AML-193 (cell line): ENCODE measurements at places on chromosomes 7 and 10.

- DNase-seq: no peak
Observed at GRCh38 chr10:44697116-44697515, 214.0 kb upstream of the TMEM72 start.

- DNase-seq: no peak
Observed at GRCh38 chr10:6337382-6337781, 134.7 kb downstream of the PFKFB3 start.

DNA sequence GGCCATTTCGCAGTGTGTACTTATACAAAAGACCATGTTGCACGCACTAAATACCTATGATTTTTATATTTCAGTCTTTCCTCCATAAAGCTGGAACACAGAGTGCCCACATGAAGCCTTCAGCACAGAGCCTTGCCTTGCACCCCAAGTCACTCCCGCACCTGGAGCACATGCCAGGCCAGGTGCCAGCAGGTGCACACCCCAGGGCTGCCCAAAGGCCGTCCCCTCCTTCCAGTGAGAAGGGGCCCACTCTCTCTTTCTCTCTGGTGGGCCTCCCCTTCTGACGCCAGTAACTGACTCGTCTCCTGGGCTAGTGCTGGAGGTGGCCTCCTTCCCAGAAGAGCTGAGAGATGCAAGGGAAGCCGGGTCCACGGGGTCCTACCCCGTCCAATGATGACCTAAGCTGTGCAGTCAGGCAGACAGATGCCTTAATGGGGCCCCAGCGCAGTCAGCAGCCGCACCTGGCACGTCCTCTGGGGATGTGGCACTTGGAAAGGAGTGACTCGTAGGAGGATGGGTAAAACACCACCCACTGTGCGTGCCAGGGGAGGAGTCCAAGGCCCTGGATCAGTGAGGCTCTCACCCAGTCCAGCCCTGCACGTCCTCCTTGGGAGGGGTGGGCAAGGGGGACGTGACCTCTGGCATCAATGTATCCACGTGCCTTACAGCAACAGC lies 17.7 kb upstream of the SHH start:
- DNase-seq: no peak

GRCh38 chr7:98669329-98670000 lies 52.4 kb downstream of the NPTX2 start:
- no peak for DNase-seq

GRCh38 chr7:36545291-36545690 lies 155.6 kb downstream of the ANLN start:
- no peak for DNase-seq

DNA sequence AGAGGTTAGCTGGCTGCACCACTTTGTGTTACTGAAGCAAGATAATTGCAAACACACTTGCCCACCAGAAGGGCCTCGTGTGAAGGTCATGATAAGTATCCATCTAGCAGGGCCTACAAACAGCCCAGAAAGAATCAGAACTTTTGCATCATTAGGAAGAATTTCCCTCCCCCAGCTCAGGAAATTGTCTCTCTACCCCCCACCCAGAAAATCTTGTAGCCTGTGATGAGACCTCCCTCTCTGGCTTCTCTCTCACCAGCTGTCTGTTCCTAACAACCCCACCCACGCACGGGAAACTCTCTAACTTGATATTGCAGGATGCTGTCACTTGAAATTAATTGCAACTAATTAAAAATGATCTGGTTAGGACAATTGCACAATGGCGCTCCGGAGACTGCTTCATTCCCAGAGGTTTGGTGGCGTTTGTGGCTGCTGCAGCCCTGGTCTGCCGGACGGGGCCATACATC lies 34.5 kb downstream of the ZNF503 start:
- no peak for DNase-seq

DNA sequence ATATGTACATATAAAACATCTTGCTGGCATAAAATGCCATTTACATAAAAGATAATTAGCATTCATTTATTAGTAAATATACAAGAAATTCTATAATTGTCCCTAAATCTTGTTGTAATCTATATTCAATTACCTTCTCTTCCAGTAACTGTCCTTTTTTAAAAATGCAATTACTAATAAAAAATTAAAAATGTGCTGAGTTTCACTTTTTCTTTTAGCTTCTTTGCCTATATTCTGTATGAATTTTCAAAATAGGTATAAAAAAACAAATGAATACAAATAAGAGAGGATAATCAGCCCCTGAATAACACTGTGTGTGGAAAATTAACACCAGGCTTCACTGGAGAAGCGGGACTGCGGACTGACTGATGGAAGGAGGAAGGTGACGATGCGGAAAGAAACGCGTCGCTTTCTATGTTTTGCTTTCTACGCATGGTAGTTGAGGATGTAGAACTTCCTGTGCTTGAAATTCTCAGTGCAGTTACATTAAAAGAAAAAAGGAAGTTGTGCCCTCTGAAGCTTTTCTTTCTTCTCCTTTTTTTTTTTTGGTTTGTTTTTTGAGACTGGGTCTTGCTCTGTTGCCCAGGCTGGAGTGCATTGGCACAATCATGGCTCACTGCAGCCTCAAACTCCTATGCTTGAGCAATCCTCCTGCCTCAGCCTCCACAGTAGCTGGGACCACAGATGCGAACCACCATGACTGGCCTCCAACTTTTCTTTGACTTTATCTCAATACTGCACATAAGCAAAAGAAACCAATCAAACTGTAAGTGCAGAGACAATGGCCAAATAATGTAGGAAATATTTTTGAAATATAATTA lies 7.4 kb upstream of the ZMYND11 start:
- DNase-seq: peak; percentile 80

DNA sequence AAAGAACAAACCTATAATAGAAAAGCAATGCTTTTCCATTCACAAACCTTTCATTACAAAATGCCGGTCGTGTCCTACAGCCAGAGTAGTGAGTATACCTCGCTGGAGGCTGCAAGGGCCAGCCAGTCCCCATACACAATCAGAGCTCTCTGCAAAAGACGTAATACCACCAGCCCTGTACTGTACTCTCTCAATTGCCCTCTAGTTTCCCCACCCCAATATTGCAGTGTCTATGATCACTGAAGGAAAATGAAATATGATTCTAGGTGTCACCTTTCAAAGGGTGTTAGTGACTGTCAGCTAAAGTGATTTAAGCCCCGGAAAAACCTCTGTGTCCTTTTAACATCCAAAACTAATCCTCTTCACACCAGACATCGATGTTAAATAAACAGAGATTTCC lies 24.8 kb downstream of the PLXNA4 start:
- DNase-seq: no peak

GRCh38 chr7:82760831-82761230 lies 317.3 kb upstream of the CACNA2D1 start:
- no peak for DNase-seq

GRCh38 chr7:132377015-132377414 lies 199.3 kb downstream of the PLXNA4 start:
- no peak for DNase-seq

GRCh38 chr7:130393841-130394411 lies 13.6 kb downstream of the CPA1 start:
- DNase-seq: no peak
